M059J (cell line): ENCODE measurements at places on chromosomes 13 and 19. TPM values are rescaled to one million over a fixed set of nuclear protein-coding genes. Genes with fewer than 3 reads are reported as not detected.

DNA sequence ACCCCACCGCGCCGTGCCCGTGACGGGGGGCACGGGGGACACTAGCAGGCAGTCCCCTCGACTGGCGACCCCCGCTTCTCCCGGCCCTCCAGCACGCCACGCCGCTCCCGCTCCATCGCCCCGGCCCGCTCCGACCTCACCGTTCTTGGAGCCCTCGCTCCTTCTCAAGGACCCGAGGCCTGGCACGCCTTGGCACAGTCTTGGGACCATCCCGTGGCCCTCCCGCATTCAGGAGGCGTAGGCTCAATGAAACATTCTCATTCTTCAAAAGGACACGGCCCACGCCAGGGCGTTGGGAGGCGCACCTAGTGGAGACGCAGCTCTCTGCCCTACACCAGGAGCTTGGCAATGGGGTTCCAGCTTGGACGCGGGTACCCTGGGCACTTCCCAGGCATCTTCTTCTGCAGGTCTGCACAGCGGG, 473 bp upstream of the CERS1 start:
- peak; percentile 56 for DNase-seq

DNA sequence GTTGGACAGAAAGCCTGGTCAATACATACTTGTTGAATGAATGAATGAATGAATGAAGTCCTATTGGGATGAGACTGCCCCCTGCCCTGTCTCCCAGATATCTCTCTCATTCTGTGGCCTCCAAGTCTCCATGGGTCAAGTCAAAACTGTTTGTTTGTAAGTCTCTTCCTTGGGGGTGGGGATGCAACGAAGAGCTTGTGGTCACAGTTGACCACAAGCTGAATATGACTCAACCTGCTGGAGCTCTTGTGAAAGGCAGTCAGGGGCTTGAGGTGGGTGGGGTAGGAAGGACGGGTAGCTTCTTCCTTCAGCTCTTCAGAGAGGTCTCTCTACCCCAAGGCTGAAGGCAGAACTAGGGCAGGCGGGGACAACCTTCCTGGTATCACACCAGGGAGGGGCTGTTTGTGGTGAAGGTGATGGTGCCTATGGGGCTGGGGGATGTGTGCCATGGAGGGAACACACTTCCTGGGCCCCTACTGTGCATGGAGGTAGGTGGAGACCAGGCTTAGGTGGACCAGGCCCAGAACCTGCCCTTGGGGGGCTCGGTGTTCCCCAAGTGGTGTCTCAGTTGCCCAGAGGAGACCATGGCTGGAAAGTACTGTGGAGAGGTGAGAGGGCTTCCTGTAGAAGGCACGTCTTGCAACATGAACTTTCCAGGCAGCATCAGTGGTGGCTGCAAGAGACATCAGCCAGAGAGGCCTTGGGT, 8.0 kb downstream of the MYO1F start:
- DNase-seq = peak; percentile 95

DNA sequence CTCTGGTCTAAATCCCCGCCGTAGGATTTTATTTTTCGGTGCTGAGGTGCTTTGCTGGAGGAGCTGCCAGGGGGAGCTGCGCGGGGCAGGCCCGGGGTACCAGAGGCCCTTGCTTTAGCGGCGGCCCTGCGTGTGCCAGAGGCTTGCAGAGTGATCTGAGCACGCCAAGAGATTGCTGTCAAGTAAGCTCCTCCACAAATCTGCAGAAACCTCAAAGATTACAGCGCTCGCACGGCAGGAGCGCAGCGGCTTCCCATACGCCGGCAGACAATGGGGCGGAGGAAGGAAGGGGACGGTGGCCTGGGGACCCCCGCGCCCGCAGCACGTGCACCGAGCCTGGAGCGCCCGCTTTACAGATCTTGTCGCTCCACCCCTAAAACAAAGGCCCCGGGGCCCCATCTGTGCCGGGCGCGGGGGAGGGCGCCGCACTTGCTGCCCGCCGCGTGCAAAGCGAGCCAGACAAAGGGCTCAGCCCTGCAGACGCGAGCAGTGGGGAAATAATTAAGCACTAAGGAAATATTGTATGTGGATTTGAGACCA, 9.1 kb upstream of the C19orf12 start:
- DNase-seq = no peak

GRCh38 chr19:13952931-13953531, 722 bp downstream of the DCAF15 start:
- peak; percentile 47 for DNase-seq

DNA sequence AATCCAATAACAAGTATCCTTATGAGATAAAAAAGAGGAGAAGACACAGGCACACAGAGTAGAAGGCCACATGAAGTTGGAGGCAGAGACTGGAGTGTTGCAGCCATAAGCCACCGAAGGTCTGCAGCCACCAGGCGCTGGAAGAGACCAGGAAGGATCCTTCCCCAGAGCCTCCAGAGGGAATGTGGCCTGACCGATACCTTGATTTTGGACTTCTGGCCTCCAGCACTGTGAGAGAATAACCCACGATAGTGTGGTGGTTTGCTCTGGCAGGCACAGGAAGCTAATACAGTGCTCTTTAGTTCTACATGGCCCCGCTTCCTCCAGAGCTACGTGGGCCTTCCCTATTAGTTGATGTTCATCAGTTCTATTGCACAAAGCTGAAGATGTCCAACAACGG, 15.3 kb upstream of the SULT2A1 start:
- no peak for DNase-seq

DNA sequence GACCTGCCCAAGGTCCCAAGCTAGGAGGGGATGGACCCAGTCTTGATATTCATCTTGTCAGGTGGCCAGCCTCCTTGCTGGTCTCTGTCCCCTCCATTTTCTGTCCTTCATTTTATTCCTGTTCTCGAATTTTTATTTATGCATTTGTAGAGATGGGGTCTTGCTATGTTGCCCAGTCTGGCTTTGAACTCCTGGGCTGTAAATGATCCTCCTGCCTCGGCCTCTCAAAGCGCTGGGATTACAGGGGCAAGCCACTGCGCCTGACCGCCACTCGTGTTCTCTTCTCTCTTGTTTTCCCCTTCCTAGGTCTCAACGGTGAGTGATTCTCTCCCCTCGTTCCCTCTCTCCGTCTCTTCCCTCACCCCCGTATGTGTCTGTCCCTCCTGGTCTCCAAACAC, 10.6 kb upstream of the TPRX2 start:
- DNase-seq = no peak

DNA sequence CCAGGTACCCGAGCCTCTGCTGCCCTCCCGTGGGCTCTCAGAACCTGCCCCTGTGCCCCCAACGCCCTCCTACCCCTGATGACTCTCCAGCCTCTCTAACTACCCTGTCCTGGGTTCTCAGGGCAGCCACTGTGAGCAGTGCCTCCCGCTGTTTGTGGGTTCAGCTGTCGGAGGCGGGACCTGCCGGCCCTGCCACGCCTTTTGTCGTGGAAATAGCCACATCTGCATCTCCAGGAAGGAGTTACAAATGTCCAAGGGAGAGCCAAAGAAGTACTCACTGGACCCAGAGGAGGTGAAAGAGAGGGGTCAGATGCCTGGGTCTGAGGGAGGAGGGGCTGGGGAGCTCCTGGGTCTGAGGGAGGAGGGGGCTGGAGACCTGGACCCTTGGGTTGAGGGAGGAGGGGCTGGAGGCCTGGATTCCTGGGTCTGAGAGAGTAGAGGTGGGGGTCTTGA, 20.0 kb downstream of the CNFN start:
- no peak for DNase-seq

DNA sequence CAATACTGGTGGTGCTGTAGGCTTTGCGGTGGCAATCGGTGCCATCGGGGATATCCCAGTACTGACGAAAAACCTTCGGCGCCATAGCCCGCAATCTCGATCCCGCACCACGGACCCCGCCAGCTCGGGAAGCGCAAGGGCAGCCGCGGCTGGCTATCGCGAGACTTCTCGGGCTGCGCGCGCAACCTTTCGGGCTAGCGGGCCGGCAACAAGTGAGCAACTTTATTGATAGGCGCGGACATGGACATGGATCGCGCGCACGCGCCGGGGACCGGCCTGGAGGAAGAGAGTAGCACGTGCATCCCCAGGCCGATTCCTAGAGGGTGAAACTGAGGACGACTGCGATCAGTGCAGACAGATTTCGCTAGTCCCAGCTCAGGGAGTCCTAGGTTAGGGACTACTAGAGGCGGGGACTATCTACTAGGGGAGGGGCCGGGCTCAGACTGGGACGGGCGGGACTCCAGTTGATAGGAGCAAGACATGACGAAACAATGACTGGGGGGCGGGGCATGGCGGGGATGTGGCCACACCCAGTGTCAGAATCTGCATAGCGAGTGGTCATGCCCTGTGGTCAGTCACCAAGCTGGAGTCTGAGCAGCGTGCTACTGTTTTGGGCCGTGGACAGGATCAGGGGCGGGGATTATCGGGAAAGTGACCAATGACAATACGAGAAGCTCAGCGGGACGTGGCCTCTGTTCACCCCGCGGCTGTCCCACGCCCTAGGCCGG, at the start of gene NDUFA11:
Gene NDUFA11 (minus strand): TSS at position 167 of the 728 bp plus-strand sequence. CDS start 82 bp downstream, at position 85.
- peak; percentile 92 for DNase-seq

DNA sequence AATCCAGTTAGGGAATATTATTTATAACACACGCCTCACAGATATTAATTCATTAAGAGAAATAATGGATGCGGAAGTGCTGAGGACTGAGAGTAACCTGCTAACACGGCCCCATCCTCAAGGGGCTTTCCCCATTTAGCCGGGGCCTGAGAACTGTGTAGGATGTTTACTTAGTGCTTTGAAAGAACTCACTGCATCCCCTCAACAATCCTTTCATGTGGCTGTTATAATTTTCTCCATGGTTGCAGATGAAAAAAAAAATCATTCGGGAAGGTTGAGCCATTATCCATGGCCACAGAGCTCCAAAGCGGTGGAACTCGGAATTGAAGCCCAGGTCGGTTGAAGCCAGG, 98.2 kb downstream of the ING1 start:
- DNase-seq = no peak

DNA sequence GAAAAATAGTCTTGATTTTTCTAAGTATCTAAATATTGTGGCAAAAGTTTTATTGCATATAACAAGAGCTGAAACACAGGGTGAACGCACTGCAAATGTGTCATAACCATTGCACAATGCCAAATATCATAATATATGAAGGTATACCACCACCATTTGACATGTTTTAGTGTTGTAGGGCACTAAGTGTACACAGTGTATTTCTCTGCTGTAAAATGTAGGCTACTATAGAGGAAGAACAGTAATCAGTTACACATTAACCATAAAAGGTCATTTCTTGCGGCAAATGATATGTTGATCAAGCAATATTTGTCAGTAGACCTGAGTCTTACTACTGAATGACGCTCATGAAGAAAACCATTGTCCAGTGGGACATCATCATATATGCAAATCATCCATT, 18.3 kb upstream of the KLF5 start:
- no peak for DNase-seq

DNA sequence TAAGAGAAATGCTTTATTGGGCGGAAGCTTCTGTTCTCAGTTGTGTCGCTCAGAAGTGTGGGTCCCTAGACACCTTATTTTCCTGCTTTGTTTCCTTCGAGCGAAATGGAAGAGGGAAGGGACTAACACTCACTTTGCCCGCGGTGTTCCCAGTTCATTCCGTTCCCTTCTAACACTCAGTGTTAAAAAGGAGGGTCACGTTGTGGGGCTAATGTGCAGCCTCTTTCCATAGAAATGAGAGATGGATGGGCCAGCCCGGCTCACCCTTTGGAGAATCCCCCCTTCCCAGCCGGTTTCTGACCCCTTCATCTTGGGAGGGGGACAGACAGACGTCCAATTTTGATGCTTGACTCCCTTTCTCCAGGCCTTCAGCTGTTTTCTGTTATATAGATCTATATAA, 2.3 kb downstream of the ATP11A start:
- no peak for DNase-seq

GRCh38 chr19:45474606-45475521, 7.1 kb downstream of the FOSB start:
- peak; percentile 52 for DNase-seq

- DNase-seq = no peak
These were observed 61.9 kb downstream of the THSD1 start for GRCh38 chr13:52344108-52344507.

DNA sequence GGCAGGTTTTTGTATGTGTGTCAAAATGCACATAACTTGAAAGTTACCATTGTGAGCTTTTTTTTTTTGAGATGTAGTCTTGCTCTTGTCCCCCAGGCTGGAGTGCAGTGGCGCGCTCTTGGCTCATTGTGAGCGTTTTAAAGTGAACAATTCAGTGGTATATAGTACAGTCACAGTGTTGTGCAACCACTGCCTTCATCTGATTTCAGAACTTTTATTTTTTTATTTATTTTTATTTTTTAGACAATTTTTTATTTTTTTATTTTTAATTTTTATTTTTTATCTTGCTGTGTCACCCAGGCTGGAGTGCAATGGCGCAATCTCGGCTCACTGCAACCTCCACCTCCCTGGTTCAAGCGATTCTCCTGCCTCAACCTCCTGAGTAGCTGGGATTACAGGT, 15.0 kb downstream of the SLC25A42 start:
- no peak for DNase-seq

FXYD5 gene
- 183 and 256 TPM in 2 replicates for total RNA-seq

NPAS1 gene
- 0.37 and 0.39 TPM in 2 replicates for total RNA-seq

IL17D gene
- 0.47 and 0.71 TPM in 2 replicates for total RNA-seq

LRRC63 gene
- not detected in 2 replicates for total RNA-seq

THAP8 gene
- 4.3 and 6.8 TPM in 2 replicates for total RNA-seq

SBSN gene
- total RNA-seq = 0.25 and 0.49 TPM in 2 replicates

FUT2 gene
- total RNA-seq = not detected in 2 replicates

CLIP3 gene
- total RNA-seq = 1.3 and 6.7 TPM in 2 replicates

RGCC gene
- 2.3 and 4.1 TPM in 2 replicates for total RNA-seq
